ENCODE measurements at places on chromosomes 1 and 21. TPM values are rescaled to one million over a fixed set of nuclear protein-coding genes. Genes with fewer than 3 reads are reported as not detected.

Gene GUCA2A
- 1.1 TPM for total RNA-seq

Gene LCE3D
- total RNA-seq: not detected

Gene SSR2
- 217 TPM for total RNA-seq

Gene S100A3
- not detected for total RNA-seq

Gene SON
- 257 TPM for total RNA-seq

Gene CFHR2
- total RNA-seq: not detected

Gene PTGS2
- total RNA-seq: 10.0 TPM

Gene EPHB2
- 3.7 TPM for total RNA-seq

Gene NES
- 26.1 TPM for total RNA-seq

Gene ELAVL4
- total RNA-seq: 0.43 TPM

Gene FAM167B
- total RNA-seq: 7.6 TPM

Gene SELP
- 12.6 TPM for total RNA-seq

Gene OR2T33
- not detected for total RNA-seq

Gene HYI
- 85.5 TPM for total RNA-seq

Gene IL12RB2
- 0.98 TPM for total RNA-seq

Measured in mucosa of gallbladder (tissue), 1 donor.